ENCODE measurements at places on chromosomes 5 and 9.

DNA sequence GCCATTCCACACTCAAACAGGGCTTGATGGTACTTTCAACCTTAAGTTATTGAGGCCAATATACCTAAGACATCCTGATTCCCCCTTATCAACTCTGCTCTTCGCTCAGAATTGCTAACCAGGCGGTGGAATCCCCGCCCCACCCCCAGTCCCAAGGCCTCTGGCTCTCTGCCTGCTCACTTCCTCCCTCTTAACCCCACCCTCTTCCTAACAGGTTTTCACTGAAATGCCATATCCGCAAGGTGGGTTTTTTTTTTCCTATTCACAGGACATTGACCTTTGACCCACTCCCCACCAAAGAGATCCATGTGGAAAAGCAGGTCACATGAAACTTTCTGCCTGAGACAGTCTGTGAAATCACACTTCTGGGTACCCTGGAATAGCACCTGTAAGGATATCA, 66.6 kb upstream of the IFNK start:
- DNase-seq: no peak

DNA sequence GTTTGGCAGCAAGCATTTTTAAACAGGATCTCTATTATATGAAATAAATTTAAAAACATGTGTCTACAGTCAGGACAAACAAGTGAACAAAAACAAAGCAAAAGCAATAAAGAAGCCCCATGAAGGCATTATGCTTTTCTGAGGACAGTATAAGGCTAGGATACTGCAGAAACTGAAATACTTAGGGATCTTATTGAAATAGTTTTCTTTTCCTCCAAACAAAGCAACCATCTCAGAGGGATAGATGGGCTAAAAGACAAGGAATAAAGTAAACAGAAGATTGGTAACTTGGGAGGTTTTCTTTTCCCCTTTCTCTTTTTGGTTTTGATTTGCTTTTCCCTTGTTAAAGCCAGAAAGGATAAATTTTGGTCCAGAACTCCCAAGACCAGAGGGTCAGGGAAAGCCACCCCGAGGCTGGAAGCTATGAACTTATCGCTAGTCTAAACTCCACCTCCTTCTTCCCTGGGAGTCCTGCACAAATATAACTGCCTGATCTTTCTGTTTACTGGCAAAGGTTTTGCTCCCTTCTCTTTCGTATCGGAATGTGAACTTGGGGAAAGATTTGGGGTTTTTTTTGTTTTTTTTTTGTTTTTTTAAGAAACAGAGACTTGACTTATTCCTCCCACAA, 164.0 kb downstream of the GHR start:
- no peak for DNase-seq

GRCh38 chr9:125428060-125428901, 166.7 kb downstream of the GAPVD1 start:
- DNase-seq: no peak

DNA sequence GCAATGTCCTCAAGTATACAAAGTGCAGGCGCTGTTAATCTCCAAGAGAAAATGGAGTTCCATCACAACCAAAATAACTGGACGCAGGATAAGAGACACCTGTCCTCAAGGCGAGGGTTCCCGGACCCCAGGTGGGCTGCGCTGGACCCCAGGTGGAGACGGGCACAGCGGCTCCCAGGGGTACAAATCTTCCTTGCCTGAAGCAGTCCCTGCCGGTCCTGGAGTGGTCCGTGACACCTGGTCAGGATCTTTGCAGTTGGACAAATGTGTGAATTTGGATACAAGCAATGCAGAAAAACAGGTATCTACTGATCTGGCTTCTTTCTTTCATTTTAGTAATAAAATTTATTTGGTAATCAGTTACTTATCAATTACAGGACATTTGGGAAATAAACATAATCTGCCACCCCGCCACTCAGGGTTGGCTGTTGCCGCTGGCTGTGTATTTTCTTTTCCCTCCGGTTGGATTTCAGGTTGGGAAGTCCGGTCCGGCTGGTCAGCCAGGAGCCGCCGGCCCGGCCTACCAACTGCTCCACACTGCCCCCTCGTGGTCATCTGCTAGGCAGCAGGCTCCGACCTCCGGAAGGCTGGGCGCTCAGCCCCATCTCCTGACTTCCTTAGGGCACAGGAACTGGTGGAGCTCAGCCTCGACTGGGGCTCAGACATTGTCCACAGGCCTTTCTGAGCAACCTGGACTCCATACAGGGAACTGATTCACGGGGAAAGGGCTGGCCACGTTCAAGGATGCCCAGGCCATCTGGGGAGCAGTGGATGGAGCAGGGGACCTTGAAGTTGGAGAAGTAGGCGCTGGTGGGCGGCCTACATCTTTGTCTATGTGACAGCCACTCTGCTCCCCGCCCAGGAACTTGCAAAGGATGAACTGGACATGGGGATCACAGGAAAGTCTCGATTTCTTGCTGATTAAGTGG, 43.4 kb downstream of the NXNL2 start:
- peak; percentile 88 for DNase-seq

GRCh38 chr5:37886242-37886905, 46.5 kb upstream of the GDNF start:
- no peak for DNase-seq

DNA sequence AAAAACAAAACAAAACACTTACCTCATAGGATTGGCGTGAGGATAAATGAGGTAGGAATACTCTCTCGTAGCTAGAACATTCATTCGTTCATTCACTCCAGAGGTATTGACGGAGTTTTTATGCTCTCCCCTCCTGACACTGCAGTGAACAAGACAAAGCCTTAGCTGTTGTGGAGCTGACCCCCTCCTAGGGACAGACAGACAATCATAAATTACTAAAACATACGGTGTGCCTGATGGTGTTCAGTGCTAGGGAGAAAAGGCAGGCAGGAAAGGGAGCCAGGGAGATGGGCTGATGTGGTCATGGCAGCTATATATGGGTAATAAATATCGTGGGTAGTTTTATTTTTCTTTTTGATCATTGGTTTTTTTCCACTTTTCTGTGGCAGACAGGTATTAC, 5.7 kb upstream of the BRD3 start:
- no peak for DNase-seq

GRCh38 chr9:130519927-130520326, 59.5 kb upstream of the FUBP3 start:
- no peak for DNase-seq

DNA sequence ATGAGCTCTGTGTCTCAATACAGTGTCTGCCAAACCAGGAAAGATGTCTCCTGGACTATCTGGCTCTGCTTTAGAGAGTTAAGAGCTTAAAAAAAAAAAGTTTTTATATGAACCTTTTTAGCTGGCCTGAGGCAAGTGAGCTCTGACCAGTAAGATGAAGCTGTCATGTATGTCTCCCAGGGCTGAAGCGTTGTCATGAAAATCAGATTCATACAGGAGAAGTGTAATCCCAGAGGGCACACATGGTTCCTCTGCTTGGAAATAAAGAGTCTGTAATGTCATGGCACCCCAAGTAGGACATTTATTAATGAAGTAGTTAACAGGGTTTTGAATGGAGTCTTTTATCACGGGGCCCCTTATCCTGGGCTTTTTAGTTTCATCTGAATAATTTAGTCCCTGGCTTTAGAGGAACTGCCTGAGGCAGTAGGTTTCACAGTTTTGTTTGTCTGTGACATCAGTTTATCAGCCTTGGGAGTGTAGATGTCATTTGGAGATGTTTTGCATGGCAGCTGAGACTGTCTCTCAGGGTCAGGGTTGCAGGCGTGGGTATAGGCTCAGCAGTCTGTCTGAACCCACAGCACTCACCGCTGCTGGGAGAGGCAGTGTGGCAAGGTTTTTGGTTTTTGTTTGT, 223.3 kb downstream of the DIRAS2 start:
- DNase-seq: no peak

GRCh38 chr5:135442431-135443160, 4.6 kb downstream of the DCANP1 start:
- DNase-seq: peak; percentile 59

DNA sequence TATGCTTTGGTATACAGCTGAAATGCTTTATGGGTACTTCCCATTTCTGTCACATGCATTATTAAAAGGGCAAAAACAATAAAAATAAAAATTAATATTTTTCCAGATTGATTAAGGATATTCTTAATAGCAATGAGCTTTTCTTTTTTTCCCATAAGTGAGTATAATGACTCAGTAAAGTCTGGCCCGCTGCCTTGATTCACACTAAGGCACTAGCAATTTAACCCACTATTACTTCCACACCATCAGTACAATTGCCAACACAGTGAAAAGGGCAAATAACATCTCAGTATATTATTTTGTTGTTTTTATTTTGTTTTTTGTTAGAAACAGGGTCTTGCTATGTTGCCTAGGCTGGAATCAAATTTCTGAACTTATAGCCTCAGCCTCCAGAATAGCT, 150.1 kb downstream of the RNF180 start:
- DNase-seq: no peak

DNA sequence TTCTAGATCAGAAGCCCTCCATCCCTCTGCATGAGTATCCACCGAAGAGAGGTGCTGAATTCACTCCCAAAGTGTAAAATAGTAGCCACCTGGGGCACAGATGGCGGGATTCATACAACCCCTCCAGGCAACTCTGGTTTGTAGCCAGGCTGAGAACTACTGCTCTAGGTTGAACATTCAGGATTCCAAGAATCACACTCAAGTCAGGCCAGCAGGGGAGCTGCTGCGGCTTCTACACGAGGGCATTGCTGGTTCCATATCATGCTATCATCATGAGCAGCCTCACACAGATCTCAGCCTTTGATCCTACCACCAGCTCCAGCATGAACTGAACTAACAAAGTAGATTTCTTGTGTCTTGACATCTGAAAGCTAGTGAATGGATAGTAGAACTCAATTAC, 367.9 kb downstream of the DIRAS2 start:
- DNase-seq: no peak

GRCh38 chr5:163439092-163439425, 1.7 kb downstream of the CCNG1 start:
- no peak for DNase-seq

GRCh38 chr9:4927701-4928100, 57.4 kb upstream of the JAK2 start:
- DNase-seq: no peak

GRCh38 chr5:161403996-161404395, 142.5 kb downstream of the GABRB2 start:
- DNase-seq: no peak

DNA sequence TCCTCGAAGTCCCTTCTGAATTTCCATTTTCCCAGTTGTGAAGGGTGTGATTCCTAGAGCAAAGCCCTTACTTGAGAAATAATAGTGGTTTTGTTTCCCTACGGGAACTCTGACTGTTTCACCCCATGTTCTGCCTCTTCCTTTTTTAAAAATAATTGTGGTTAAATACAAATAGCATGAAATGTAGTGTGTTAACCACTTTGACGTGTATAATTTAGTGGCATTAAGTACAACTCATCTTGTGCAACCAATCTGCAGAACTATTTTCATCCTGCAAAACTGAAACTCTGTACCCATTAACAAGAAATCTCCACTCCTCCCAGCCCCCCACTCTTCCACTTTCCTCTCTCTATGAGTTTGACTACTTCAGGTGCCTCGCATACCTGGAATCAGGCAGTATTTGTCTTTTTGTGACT, 35.6 kb upstream of the HAND1 start:
- no peak for DNase-seq

GRCh38 chr5:7878381-7878873, 9.5 kb downstream of the MTRR start:
- DNase-seq: no peak

GRCh38 chr9:3528451-3528850, 2.6 kb upstream of the RFX3 start:
- no peak for DNase-seq

DNA sequence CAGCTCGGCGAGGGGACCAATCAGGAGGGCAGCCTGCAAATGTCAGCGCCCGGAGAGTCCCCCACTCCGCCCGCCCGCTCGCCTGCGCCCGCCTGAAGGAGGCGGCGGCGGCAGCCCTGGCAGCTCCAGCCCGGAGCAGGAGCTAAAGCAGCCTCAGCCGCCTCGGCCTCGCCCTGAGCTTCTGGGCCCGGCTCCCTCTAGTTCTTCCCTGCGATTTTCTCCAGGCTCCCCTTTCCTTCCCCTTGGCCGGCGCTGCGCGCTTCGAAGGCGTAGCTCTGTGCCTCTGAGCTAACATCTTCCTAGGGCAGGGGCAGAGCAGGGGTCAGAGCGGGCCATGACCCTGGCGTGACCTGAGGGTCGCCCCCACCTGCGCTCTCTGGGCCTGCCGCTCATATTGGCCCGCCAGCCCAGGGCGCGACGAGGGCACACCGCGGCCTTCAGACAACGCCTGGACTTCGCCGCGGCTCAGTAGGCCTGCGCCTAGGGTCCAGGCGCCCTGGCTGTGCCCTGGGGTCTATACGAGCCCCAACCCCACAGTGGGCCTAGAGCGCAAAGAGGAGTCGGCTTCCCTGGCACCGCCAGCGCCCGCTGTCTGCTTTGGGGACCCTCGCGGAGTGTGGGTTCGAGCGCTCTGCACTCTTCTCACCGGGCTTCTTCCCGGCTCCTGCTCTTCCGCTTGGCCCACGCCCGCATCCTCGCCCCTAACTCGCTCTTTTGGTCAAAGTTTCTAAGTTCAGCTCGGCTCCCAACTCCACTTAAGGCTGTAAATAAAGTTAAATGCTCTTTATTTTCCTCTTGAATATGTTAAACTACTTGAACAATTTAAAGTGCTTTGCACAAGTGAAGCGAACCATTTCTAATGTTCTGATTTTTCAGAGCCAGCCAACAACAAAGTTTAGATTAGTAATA, 504 bp upstream of the OTP start:
- no peak for DNase-seq

GRCh38 chr9:128683340-128684064, 5.5 kb upstream of the SET start:
- peak; percentile 74 for DNase-seq

GRCh38 chr9:79572032-79572607, 355 bp downstream of the TLE4 start:
- no peak for DNase-seq

- no peak for DNase-seq
Observed at GRCh38 chr9:100186356-100186755, 87.3 kb downstream of the INVS start.

GRCh38 chr5:77229887-77230286, 19.4 kb downstream of the PDE8B start:
- DNase-seq: no peak

DNA sequence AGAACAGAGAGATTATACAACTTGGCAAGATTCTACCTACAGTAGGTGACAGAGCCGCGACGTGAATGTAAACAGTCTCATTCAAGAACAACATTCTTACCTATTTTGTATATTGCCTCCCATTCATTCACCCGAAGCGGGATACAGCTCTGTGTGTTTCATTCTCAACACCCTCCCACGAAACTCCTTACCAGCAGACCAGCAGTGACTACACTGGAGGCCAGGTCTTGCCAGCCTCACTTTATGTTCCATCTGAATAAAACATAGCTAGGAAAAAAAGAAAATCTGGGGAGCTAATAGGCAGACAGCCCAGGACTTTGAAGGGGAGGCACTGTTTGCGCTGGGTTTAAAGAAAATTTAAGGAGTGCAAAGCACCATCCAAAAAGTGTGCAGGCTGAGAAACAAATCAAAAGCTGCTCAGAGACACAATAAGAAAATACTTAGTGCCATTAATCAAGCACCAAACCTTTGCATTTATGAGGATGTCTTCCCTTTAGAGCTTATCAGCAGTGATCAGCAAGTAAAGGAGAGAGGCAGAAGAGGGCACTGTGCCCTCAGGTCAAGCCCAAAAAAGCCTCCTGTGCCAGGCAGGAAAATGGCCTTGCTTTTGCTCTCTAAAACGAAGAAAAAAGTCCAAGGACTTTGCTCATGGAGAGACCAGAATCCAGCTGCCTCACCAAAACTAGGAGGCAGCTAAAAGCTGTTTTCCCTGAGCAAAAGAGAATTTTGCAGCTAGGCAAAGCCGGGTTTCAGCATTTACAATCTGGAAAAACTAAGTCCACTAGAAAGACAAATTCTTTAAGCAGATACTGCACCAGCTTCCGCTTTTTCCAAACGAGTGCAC, 295.1 kb downstream of the BNC2 start:
- DNase-seq: no peak

- peak; percentile 44 for DNase-seq
Observed at GRCh38 chr5:180160215-180160614, 48.8 kb downstream of the RASGEF1C start.

Data from left forelimb (tissue), 1 donor.